Right cardiac atrium (tissue), 5 donors: ENCODE measurements at places on chromosomes 5 and 9. TPM values are rescaled to one million over a fixed set of nuclear protein-coding genes. Genes with fewer than 3 reads are reported as not detected.

PNPLA7 gene
- polyA plus RNA-seq: 5.5 TPM

ANKRD34B gene
- polyA plus RNA-seq: not detected

DOCK2 gene
- polyA plus RNA-seq: 1.00 TPM

HMMR gene
- 0.34 TPM for polyA plus RNA-seq

POLE3 gene
- 18.0 TPM for polyA plus RNA-seq

PHF24 gene
- polyA plus RNA-seq: 0.07 TPM

ASTN2 gene
- polyA plus RNA-seq: 18.1 TPM

PCDHGA5 gene
- polyA plus RNA-seq: 2.0 TPM

PDGFRB gene
- polyA plus RNA-seq: 24.6 TPM

MARCOL gene
- not detected for polyA plus RNA-seq

BSPRY gene
- 1.4 TPM for polyA plus RNA-seq

IFNA21 gene
- not detected for polyA plus RNA-seq

SH3GL2 gene
- polyA plus RNA-seq: 0.07 TPM

TMC1 gene
- 0.05 TPM for polyA plus RNA-seq

CDX1 gene
- 0.09 TPM for polyA plus RNA-seq

GPR21 gene
- 0.36 TPM for polyA plus RNA-seq

DNA sequence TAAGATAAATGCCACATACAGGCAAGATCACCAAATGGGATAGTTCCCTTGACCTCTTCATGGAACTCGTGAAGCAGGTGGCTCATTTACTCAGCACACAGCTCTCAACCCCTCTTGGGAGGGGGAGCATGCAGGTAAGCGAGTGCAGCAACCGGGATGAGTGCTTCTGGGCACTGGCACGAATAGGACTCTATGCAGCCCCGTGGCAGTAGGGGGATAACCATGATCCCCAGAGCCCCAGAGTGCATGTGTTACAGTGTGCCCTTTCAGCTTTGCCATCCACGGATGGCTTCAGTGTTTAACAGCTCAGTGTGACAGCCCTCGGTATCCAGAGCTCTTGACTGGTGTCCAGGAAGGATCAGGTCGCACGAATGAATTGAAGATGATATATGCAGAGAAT lies 1187.1 kb downstream of the CDH9 start:
- no peak for DNase-seq

- DNase-seq: no peak
Observed at GRCh38 chr5:181114284-181114843, 16.6 kb downstream of the OR2V1 start.

DNA sequence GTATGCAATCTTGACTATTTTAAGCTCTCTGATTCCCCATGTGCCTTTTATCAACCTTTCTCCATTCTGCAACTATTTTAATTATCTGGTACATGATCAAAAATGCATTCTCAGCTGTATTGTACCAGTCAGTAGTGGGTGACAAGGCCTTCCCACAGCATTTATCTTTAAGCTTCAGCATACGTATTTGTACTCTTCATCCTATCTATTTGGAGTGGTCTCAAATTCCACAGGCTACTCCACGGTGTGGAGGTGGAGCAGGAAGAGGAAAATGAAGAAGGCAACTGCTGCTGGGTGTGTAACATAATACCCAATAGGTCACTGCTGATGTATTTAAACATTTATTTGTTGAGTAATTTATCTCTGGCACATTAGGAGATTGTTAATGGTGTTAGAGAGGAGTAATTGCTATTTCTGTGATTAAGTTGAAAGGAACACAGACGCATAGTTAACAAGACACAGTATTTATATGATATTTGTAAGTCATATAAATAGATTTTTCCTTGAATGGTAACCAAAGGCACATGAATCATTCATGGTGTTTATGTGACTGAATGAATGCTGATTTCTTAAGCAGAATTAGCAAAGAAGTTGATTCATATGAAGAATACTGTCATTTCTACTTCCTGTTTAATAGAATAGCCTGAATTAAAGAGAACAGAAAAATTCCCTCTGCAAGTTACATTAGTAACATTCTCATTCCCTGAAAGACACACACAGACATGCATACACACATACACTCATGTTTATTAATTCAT lies 153.8 kb upstream of the NR3C1 start:
- no peak for DNase-seq

DNA sequence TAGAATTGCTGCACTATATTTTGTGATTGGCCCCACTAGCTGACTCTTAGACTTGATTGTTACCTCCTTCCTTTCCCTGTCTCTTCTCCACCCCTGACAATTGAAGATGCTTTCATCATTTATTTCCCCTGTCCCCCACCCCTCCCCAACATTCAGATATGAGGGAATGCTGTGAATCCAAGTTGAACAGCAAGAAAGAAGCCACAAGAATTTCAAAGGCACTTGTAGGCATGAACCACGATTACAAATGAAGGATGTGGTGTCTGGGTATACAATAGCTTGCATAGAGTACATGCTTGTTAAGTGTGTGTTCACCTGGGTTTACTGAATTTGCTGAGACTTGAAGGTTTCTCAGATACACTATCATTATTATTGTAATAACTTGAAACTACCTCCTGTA lies 78.3 kb upstream of the TRIO start:
- DNase-seq: no peak

DNA sequence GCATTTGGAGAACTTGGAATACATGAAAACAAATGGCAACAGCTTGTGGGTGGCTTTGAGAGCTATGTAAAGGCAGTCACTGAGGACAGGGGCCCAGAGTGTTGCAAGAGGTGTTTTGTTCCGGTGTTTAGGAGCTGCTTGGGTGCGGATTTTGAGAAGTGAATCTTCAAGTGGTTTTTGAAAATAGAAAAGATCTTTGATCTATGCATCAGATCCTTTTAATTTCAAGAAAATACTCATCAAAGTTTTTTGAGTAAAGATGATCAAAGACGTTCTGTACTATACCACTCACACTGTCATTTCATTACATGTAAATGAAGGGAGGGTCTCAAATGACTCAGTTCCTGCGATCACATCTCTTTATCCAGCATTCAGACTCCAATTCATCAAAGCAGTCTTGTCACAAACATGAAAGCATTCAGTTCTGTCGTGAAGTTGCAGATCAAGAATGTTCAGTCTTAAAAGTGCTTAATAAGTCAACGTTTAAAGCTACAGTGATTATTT lies 112.5 kb downstream of the WDR41 start:
- DNase-seq: no peak

GRCh38 chr9:82154573-82154972 lies 166.0 kb downstream of the SPATA31D1 start:
- no peak for DNase-seq

DNA sequence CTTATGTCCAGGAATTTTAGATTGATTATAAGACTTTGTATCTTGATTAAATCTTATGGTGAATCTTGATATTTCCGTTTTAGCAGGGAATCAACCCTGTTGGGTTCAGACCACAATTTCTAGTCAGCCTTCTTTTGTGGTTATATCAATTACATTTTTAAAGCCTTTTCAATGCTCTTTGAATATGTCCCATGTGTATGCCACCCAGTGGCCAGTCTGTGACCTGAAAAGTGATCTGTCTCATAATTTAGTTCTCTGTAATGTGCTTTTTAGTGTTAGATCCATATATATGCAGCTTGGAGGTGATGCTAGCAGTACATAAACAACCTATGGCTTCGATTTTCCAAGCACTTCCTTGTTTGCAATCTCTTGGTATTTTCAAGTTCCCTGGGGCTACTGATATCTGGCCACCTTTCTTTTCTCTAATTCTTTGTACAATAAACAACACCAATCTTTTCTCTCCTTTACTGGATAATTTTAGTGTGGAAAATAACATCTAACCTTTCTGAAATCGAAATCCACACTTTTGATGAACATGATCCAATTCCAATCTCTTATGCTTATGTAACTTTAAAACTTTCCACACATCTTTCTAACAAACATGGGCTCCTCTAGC lies 28.8 kb downstream of the PDE8B start:
- DNase-seq: no peak

GRCh38 chr9:113652355-113653152 lies 189.0 kb downstream of the RGS3 start:
- no peak for DNase-seq

DNA sequence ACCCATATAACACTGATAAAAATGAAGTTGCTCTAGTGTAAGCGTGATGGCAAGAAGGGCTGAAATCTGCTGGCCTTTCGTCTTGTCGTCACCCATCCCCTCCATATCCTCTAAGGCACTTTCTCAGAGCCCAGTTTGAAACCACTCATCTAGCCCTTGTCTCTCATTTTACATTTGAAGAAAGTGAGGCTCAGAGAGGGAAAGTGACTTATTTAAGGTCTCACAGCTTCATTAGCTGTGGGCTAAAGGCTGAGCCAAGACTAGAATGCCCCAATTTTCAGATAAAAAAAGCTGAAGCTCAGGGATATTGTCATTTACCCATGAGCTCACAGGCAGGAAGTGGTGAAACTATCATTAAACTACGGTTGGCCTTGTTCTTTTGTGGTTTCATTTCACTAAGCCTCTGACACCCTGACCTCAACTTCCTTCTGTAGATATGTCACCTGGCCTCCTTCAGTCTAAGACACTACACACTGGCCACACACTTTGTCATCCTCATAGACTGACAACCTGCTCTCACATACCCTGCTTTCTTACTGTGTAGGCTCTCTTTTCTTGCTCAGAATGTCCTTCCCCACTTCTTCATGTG lies 176.7 kb upstream of the DMAC1 start:
- no peak for DNase-seq

GRCh38 chr5:172833372-172833685 lies 722 bp upstream of the ERGIC1 start:
- DNase-seq: no peak

DNA sequence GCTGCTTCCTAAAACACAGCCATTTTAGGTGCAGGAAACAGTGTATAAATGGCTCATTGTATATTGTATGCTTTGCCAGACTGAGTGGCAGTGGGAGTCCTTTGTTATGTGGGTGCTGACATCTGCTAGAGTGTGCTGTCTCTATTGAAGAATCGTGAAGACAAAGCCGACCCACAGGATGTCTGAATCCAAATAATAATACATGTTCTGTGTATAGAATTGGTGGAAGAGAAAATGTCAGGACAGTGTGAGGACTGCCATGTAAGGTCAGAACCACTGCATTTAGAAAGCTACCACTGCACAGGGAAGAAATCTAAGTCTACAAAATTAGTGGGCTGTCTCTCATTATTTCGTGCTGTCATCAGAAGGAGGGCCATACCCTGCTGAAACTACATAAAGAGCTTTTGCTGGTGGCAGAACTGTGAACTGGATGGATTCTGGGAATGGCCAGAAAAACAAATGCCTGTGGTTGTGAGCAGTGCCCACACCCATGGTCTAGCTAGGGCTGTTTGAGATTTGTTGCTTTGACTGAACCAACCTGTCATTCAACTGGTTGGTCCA lies 2.5 kb downstream of the IL7R start:
- DNase-seq: no peak

GRCh38 chr9:108787690-108788048 lies 68.1 kb downstream of the ACTL7B start:
- no peak for DNase-seq

- no peak for DNase-seq
Observed at GRCh38 chr5:112059579-112060135, 302.7 kb upstream of the NREP start.

DNA sequence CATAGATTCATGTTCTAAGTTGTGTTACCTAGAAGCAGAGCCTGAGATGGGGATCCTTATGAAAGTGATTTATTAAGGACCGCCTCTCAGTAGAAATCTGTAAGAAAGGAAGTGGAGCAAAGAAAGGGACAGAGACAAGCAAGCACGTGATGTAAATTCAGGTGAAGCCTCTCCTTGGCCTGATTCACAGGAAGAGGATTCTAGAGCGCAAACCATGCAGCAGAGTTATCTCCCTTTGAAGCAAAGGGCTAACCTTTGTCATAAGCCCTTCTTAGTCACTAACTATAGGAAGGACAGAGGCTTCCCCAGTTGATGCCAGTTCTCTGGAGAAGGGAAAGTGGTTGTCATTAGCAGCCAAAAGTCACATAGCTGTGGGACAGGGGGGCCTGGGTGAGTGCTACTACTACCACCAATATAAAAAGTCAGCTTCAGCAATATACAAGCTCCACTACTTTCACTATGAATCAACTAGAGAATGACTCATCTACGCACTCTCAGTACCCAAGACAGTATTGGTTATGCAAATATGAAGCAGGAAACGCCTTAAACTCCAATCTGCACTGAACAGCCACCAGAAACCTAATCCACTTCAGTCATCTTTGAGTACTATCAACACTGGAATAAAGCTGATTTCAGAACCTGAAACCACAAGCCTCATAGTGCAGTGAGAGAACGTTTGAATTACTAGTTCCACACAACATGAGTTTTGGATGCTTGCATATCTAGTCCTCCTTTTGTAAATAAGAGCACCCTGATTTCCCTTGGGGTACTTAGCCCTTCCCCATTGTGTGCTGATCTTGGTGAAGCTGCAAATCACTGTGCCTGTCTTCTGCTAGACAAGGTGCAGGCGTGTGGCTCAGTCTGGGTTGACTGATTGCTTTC lies 162.7 kb downstream of the ZNF608 start:
- DNase-seq: no peak

GRCh38 chr5:15267966-15268365 lies 232.0 kb upstream of the FBXL7 start:
- DNase-seq: no peak

GRCh38 chr9:27925815-27926214 lies 352.5 kb upstream of the C9orf72 start:
- DNase-seq: no peak

DNA sequence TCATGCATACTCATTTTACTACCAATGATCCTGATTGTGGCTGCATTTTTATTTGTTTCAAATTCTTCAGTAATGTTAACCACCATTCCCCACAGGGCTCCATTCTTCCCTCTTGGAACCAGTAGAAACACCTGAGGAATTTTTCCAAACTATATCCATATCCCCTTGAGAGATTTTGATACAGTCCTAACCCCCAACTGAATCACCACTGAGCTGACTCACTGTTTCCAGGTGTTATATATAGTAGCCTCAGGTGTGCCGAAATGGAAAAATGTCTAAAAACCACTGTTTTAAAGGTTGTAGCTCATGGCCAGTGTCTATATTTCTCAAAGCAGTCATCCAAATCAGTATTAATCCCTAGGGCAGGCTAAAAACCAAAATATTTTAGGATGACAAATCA lies 85.2 kb downstream of the MRPS27 start:
- DNase-seq: no peak

- DNase-seq: peak; percentile 79
Observed at GRCh38 chr5:124371111-124371706, 375.2 kb downstream of the ZNF608 start.
